ENCODE measurements at places on chromosomes 13 and 19.

DNA sequence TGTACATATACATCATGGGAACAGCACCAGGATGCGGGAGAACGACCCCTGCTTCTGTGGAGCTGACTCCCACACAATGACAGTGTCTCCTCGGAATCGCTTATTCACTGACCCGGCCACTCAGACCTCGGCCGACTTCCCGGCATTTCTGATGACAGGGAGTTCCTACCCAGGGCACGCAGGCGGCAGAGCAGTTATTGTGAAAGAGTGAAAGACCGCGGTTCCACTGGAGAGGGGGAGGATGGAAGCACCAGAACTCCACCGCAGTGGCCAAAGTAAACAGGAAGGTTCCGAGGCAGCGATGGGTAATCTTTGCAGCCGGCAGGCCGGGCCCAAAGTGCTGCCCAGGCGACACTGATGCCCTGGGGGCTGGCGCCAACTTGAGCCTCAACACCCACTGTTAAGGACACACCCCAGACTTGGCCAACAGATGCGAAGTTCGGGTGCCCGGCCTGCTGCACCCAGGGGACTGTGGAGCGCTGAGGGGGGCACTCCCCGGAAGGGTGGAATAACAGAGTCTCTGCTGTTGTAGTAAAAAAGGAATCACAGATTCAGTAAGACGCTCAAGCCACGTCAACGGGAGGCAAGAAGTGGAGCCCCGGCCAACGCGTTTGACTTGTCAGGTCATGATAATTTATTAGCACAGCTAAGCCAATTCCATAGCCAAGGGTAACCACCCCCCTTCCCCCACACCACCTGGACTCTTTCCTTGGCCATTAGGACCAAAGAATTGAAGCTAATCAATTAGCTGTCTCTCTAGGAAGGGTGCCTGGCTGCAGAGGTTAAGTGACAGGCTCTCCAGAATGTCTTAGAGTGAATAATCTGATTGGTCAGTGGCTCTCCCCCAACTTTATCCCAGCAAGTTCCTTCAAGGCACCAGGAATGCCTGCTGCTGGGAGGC, 5.8 kb downstream of the MLLT1 start:
- DNase-seq: no peak

- no peak for DNase-seq
Measured at GRCh38 chr19:1119475-1120217, 15.9 kb downstream of the GPX4 start.

GRCh38 chr13:74074723-74075122, 59.5 kb downstream of the KLF12 start:
- DNase-seq: no peak

- DNase-seq: no peak
Measured at GRCh38 chr13:102897371-102898138, 51.7 kb downstream of the ERCC5 start.

GRCh38 chr19:41123716-41124294, 9.6 kb downstream of the CYP2F1 start:
- no peak for DNase-seq

- no peak for DNase-seq
Measured at GRCh38 chr13:112058941-112059340, 8.0 kb upstream of the SOX1 start.

DNA sequence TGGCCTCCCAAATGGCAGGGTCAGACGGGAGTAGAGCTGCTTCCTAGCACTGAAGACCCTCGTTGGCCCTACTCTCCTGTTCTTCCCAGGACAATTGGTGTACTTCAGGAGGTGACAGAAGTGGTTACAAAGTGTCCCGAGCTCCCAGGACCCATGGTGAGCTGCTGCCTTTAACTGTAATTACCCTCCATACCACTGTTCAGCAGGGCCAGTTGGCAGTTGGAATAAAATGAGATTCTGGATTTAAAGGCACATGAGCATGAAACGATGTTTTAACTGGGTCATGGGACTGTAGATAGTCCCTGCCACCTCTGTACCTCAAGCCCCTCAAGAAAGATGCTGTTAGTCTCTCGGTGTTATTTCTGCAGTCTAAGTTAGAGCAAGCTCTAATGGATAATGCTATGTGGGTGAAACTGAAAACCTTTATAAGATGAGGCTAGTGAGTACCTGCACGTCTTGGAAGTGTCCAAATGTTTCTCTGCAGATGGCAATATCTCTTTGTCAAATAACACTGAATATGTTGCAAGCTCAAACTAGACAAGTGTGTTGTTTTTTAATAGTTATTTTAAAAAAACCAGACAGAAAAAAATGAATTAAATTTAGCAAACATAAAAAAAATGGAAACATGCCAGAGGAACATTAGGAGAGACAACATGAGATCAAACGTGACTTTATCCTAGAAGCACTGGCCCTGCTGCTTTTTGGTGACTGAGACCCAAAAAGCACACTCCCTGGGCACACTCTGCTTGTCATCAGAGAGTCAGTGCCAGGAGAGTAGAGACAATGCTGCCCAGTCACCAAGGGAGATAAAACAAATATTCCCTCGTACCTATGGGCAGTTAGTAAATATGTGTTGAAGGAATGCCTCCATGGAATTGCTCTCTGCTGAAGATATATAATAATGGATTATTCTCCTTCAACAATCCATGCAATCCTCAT, 266.3 kb downstream of the LMO7 start:
- no peak for DNase-seq

DNA sequence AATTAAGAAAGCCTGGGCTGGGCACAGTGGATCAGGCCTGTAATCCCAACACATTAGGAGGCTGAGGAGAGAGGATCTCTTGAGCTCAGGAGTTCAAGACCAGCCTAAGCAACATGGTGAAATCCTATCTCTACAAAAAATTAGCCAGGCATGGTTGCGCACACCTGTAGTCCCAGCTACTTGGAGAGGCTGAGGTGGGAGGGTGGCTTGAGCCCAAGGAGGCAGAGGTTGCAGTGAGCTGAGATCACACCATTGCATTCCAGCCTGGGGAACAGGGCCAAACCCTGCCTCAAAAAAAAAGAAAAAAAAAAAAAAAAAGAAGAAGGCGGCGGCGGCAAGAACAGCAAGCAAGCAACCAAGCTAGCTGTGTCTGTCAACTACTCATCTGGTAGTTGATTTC, 26.7 kb downstream of the TSC22D1 start:
- no peak for DNase-seq

DNA sequence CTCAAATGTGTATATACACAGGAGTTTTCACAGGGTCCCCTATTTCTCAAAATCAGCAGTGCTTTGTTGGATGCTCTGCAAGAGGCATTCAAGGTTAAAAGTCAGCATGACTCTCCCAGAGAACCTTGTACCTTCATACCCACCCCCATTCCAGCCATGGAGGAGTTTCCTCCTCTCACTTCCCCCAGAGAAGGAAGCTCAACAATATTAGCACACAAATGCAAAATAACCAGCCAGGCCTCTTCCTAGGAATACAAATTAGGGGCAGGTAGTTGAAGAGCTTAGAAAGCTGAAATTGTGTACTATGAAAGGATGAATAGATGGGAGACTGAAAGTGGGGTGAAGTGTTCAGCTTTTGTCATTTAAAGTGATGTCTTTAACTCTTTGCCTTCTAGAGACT, 43.8 kb downstream of the SPRY2 start:
- DNase-seq: no peak

DNA sequence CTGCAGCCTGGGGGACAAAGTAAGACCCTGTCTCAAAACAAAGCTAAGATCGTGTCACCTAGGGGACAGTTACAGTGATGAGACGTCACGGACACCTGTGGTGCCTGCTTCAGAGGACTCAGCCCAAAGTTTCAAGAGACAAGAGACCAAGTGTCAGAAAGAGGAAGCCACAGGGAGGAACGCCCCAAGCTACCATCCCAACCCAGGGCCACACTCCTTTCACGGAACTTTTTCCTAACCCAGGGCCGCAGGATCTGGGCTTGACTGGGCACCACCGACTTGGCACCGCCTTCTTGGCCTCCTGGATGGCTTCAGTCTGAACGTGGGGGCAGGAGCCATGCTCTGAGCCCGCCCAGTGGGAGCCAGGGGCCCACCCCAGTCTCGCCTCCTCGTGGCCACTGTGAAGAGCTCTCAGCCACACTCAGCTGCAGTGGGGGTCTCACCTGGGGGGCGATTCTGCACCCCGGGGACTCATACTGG, 8.5 kb downstream of the MOB3A start:
- peak; percentile 54 for DNase-seq

DNA sequence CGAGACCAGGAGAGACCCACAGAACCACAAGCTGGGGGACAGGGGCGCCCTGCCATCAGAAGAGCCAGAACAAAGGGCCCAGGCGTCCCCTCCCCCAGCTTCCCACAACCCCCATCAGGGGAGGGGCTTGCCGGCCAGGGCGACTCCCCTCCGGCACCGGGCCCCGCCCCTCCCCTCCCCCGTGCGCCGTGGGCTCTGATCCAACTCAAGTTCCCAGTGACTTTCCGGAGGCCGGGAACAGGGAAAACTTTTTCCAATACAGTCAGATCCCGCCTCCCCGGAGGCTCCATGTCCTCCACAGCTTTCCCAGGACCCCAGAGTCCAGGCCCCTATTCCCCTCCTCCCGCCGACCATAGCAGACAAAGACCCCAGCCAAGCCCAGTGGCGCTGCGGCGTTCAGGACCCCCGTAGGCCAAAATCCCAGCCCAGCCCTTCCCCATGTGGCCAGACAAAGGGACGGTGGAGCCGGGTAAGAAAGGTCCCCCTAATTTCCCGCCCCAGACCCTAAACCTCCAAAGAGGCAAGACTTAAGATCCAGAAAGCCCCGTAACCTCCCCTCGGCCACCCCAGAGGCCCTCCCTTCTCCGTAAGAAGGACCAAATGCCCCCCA, 673 bp downstream of the TEAD2 start:
- peak; percentile 25 for DNase-seq

DNA sequence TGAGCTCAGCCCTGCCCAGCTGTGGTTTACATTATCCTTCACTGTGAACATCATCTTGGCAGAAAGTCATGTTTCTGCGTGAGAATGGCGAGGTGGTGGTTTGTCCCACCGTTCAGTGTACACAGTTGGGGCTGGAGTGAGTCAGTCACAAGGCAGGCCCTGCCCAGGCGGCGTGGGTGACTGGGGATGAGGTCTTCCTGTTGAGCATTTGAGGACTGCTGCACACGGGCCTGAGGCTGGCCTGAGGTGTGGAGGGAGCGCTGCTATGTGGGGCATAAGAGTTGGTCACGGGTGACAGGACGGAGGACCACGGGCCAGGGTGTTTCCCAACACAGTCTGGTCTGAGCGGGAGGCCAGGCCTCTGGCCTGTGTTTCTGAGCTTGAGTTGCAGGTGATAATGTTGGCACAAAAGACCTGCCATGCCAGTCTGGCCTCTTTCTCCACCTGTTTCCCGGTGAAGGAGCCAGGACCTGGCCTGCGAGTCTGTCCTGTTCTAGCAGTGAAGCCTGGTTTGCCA, 13.4 kb upstream of the C19orf33 start:
- DNase-seq: no peak

GRCh38 chr19:44712864-44713515, 14.0 kb downstream of the CEACAM16 start:
- no peak for DNase-seq

GRCh38 chr13:99215184-99215830, 14.7 kb downstream of the UBAC2 start:
- peak; percentile 54 for DNase-seq

DNA sequence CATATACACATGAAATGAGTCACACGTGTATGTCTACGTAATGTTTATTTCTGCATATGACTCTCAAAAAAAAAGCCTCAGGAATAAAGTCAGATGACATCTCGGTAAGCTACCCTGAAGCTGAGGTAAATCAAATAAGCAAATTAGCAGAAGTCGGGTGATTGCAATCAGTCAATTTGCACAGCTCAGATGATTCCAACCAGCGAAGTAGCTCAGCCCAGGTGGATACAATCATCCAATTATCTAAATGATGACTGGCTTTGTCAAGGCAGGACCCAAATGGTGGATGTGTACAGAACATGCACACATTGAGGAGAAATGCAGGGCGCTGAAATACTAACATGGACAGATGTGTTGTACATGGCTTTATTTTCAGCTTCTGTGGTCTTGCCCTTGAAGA, 148.5 kb downstream of the ZNF486 start:
- DNase-seq: no peak

DNA sequence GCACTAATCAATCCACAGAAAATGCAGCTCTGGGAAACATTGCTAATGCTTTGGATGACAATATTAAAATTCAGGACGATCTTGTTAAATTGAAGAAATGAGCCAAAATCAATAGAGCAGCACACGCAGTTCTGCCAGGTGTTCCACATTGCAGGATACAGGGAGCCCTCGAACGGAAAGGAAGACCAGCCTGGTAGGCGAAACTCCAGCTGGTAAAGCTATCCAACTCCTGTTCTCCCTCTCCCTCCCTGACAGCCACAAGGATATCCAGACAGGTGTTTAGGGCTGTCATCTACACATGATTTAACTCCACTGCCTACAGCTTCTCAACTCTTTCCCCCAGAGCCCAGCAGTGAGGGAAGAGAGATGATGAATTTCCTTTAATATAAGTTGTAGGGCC, 67.7 kb downstream of the EPSTI1 start:
- no peak for DNase-seq

DNA sequence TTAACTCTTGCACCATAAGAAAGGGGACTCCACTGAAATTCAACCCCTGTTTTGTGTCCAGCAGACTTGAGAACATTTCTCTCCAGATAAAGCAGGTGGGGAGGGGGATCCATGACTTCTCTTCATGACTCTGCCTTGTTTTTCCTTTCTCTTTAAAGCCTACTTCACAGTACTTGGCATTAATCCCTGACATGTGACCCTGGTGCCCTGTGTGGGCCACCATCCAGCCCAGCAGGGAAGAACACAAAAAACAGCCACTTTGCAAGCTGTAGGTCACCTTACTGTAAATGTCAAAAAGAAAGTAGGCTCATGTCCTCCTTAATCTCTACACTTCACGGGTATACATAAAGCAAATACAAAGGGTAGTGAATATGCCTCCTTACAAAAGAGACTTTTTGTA, 30.3 kb upstream of the TPP2 start:
- no peak for DNase-seq

DNA sequence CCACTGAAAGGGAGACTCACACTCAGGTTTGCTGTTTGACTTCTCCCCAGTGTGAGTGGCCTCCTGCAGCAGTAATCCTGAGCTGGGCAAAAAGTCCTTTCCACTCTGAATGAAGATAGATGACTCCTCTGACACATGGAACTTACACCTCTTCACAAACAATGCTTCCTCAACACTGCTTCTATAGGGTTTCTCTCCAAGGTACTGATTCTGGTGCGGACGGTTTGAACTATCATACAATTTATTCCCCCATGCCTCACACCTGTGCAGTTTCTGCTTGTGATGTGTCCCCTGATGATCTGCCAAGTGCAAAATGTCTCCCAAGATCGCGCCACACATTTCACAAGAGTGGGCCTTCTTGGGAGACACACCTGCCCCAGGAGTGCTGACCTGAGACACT, 7.6 kb downstream of the ZNF418 start:
- no peak for DNase-seq

All from activated naive CD8-positive, alpha-beta T cell treated with anti-CD3 and anti-CD28 coated beads, Interleukin-2, amount 50 U/mL, for 24 hours (primary cell).